Motor neuron (in vitro differentiated cells): ENCODE measurements at places on chromosomes 6 and 20.
A peak's percentile ranks its signal among the peaks of the same experiment; 100 is the strongest.

DNA sequence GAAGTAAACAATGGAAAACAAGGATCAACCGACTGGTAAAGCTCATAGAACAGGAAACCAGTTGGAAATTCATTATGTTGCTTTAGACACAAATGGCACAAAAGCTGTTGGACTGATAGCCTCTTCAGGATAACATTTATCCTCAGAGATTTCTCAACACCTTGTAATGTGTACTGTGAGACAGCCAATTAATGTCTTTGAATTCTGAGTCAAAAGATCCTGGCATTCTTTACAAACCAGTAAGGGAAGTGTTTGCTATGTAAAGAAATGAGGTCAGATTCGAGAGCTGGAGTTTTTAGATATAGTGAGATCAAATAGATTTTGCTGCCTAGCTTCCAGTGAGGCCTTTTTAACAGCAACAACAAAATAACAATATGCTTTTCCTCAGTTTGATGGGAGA is 439.2 kb downstream of the C6orf118 start:
- ATAC-seq = peak; percentile 58

- no peak for ATAC-seq
Measured at GRCh38 chr6:105591053-105591452, 188.2 kb upstream of the PREP start.

DNA sequence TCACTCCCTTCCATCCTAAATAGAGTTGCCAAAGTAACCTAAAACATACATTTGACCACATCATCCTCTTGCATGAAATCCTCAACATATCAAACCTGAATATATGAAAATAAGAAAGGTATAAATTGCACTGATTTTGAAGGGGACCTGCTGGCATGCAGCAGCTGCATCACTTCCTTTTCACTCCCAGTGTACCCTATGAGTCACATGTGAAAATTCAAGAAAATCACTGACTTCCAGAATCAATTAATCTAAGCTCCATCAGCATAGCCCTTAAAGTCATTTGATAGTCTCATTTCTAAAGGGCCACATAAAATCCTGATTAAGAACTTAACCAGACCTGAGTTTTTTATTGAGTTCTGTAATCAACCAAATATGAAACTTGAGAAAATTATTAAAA is 24.3 kb downstream of the SNX14 start:
- ATAC-seq = no peak

GRCh38 chr6:10073341-10073740 is 341.5 kb downstream of the TFAP2A start:
- ATAC-seq = no peak

DNA sequence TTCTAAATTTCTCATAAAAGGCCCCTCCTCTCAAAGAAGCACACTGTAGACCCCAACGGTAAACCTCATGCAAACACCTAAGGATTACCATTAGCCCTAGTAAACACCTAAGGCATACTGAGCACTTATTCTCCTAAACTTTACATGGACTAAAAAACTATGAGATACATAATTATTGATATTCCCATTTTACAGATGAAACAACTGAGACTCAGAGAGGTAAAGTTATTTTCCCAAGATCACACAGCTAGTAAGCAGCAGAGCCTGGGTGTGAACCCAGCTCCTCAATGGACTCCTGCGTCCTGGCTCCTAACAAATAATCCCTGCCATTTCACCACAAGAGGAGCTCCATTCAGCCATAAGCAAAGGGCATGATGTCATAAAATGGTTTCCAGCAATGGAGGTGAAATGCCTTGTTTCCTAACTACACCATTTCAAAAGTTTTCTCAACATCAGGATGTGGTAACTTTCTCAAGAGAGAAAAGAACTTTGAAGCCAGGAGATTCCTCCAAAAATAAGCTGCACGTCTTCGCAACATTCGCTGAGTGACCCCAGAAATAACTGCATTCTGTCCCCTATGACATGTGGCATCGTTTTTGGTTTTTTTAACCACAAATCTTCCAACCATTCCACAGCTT is 4.1 kb downstream of the ATP9A start:
- no peak for ATAC-seq

DNA sequence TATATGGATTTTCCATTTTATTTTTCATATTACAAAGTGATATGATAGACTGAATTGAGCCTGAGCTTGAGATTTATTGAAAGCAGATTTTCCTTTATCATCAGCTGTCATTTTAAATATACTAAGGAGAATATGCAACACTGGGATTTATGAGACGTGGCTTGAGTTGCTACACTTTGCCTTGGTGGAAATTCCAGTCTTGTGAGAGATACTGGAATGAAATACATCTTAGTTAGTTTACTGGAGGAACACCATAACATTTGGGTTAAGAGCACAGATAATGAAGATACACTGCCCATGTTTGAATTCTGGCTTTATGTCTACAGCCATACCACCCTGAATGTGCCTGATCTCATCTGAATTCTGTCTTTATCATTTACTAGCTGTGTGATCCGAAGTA is 86.5 kb upstream of the IFNGR1 start:
- ATAC-seq = no peak
